Hepatic stellate cell (primary cell): ENCODE measurements at places on chromosomes 5 and 9.

- DNase-seq = no peak
These were observed 44.2 kb downstream of the ROPN1L start for GRCh38 chr5:10485897-10486296.

- DNase-seq = no peak
These were observed 4.6 kb upstream of the TERT start for GRCh38 chr5:1299511-1299850.

GRCh38 chr9:136380381-136380780 lies 6.9 kb upstream of the CARD9 start:
- DNase-seq = no peak

GRCh38 chr5:1009359-1010180 lies 968 bp downstream of the NKD2 start:
- DNase-seq = no peak

- DNase-seq = peak; percentile 74
These were observed 47.5 kb downstream of the DAB2IP start for GRCh38 chr9:121698627-121699570.

DNA sequence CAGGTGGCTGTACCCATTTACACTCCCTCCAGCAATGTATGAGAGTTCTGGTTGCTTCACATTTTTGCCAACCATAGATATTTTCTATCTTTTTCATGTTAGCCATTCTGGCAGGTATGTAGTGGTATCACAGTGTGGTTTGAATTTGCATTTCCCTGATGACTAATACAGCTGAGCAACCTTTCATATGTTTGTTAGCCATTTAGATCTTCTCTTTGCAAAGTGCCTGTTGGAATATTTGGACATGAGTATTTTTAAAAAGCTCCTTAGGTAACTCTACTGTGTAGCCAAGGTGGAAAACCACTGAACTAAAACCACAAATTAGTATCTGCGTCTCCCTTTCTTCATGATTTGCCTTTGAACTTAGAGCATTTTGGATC lies 31.9 kb downstream of the IRF1 start:
- DNase-seq = no peak

DNA sequence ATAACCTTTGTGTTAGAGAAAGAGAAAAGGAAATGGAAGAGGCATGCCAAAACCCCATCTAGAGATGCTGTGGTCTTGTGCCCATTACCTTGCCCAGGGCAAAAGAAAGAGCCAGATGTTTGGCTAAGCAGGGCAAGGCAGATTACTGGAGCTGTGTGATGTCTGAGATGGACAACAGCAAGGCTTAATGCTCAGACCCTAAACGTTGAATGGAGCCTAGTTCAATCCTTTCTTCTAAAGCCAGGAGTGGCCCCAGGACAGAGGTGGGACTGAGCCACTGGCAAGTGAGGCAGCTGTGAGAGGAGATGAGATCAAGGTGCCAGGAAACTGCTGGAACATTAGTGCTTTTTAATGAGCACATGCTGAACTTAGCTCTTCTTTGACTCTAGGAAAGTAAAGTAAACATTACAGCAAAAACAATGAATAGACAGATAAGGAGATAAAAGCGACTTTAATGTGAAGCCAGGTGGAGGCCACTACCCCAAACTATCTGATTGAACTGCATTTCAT lies 143.0 kb upstream of the EGFLAM start:
- no peak for DNase-seq

DNA sequence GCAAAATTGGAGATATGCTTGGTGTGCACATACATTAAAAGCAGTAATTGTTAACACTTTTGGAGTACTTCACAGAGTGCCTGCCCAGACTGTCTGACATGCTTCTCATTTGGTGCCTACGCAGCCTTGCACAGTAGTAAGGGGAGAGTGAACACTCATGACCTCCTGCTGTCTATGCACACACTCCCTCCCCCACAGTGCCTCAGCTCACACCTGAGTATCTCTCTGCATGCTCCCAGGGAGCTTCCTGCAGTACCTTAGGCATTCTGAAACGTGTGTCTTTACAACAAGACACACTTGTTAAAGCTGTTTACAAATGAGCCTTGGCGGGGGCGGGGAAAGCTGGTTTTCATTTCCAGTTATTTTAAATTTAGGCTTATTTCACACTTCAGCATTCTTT lies 18.0 kb downstream of the MAP3K1 start:
- no peak for DNase-seq

DNA sequence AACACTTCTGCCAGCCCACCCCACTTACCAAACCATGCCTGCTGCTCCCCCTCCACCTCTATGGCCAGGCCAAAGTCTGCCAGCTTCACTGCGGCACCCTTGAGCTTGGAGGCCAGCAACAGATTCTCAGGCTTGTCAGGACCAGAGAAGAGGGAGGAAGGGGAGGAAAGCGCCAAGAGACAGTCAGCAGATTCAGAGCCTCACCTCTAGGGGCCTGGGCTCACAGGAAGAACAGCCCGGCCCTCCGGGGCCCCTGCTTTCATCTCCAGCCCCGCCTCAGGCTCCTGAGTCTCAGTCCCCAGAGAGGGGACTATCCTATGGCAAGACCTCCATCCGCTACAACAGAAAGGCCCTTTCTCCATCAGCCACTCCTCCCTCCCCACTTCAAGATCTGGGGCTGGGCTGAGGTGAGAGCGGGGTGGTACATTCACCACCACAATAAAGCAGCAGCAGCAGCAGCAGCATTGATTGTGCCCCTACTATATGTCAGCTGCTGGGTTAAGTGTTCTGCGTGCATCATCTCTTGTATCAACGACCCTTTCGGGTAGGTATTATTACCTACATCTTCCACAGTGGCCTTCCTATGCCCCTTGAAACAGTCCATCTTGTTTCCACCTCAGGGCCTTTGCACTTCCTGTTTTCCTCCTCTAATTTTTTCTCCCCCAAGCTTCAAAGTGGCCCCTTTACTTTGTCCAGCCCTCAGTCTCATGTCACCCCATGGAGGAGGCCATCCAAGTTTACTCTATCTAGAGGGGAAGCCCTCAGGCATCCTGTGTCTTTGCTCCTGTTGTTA lies 36.0 kb downstream of the CAMK2A start:
- no peak for DNase-seq

DNA sequence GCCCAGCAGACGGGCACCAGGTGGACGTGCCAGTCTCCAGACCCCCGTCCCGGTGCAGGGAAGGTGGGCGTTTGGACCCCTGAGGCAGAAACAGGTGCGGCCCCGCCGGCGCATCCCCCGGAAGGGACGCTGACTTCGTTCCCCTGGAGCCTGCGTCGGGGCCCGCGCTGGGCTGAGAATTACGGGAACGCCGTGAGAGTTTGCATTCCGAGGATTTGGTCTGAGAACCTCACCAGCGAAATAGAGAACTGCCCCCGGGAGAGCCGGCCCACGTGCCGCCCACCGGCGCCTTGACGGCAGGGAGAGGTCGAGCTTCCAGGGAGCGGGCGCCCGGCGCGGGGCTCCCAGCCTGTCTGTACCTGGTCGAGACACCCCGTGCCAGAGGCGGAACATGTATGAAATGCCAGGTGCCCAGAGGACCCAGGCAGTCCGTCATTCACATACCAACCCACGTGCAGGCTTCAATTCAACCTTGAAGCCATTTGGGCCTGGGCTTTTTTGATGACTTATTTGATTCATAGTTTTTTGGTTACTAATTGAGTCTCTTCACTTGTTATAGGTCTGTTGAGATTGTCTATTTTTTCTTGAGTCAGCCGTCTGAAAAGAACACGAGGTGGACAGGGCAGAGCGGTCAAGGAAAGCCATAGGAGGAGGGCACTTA lies 877 bp upstream of the CAMSAP1 start:
- DNase-seq = no peak

DNA sequence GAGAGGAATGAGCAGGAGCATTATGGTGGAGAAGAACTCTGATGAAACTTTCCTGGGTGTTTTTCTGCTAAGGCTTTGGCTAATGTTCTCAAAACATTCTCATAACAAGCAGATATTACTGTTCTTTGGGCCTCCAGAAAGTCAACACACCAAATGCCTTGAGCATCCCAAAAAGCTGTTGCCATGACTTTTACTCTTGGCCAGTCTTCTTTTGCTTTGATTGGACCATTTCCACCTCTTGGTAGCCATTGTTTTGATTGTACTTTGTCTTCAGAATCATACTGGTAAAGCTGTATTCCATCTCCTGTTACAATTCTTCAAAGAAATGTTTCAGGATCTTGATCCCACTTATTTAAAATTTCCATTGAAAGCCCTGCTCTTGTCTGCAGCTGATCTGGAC lies 139.6 kb downstream of the MAN2A1 start:
- no peak for DNase-seq

DNA sequence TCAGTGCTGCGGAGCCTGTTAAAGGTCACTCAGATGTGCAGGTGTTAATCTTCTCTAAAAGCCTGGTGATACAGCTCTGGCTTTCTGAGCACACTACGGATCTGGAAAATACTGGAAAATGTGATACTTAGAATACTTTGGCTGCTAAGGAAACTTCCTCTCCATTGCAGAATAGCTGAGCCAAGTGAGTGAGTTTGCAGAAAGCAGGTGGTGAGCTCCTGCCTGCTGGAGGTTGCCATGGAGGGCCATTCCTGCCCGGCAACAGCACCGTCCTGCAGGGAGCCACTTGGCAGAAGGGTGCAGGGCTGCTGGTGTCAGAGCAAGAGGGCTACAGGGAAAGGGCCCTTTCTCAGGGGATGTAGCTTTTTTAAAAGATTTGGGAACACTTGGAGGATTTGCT lies 40.7 kb downstream of the SECISBP2 start:
- DNase-seq = no peak

DNA sequence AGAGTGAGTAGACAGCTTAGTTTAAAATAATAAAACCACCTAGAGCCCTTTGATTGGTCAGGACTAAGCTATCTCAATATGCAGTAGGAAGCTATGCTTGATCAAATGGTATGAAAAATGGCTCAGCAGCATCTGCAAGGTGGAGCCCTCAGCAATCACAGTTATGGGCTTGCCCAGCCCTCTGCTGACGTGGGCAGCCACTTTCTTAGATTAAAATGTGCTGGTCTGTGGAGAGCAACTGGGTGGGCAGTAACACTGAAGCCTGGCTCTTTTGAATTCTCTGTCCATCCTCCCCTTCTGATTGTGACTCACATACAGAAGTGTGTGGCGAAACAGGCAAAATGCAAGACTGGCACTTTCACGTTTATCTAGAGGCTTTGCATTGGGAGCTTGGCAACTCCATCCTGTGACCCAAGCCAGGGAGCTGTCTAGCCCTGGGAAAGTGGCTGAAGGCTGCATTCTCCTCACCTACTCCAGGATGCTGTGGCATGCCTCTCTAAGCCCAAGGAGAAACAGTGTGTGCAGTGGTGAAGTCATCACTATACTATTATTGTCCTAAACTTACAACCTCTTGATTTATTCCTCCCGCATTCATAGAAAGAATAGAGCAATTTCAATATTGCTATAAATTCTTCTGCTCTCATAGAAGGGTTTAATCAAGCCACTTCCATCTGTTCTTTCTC lies 61.1 kb downstream of the MED10 start:
- no peak for DNase-seq

DNA sequence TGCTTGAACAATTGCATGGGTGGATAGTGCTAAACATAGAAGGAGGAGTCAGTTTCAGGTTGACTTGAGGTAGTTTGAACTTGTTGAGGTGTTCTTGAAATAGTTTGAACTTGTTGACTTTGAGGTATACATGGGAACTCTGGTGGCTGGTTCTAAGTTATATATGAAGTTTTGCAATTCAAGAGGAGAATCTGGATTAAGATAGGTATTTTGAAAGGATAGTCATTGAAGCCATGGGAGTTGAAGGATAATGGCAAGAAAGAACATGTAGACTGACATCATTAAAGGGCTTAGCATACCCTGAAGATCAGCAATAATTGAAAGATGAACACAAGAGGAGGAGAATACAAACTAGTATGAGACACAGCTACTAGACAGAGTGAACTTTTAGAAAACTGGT lies 181.9 kb upstream of the MRPS30 start:
- DNase-seq = no peak

DNA sequence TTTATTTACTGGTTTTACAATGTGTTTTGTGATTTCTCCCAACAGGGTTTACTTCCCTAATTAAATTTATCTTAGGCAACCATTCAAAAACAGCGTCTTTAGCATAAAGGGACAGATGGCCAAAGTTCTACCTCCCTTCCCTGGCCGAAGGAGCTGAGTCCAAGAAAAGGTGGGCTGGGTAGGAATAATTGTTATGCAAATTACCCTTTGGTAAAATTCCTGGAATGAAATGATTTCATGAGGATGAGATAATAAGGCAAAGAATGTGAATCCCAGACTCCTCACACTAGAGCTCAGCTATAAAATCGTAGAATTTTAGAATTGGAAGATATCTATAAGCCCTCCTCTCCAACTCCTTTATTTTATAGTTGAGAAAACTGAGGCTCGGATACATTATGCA lies 119.6 kb downstream of the SGCD start:
- no peak for DNase-seq

GRCh38 chr5:132410451-132411303 lies 41.2 kb downstream of the SLC22A5 start:
- DNase-seq = peak; percentile 68

GRCh38 chr9:116937361-116937760 lies 250.3 kb downstream of the TRIM32 start:
- DNase-seq = peak; percentile 16

- no peak for DNase-seq
These were observed 15.9 kb downstream of the ANXA1 start for GRCh38 chr9:73167614-73168013.

DNA sequence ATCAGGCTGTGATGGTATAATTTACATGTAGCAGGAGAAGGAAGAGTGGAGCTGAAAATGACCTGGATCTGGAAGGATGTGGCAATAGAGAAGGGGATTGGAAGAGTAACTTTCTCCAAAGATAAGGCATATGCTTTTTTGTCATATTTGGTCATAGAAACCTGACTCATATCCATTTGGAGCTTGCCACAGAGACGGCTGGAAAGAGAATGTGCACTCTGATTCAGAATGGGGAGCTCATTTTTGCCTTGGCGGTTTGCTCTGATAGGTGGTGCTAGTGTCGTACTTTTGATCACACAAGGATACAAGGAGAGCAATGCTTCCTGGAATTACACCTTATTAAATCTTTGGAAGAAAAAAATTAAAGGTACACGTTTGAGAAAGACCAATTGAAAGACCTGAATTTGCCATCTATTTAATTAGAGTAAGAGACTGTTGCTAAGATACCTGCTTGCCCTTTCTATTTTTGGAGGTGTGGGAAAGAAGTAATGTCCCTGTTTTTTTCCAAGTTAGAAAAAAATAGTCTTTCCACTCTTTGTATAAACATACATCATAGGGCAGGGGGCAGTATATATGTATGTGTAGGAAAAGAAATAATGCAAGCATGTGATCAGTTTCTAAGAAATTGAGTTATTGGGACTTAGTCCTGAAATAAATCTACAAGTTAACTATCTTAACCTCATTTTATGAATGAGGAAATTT lies 5.4 kb downstream of the LSM11 start:
- DNase-seq = peak; percentile 88

DNA sequence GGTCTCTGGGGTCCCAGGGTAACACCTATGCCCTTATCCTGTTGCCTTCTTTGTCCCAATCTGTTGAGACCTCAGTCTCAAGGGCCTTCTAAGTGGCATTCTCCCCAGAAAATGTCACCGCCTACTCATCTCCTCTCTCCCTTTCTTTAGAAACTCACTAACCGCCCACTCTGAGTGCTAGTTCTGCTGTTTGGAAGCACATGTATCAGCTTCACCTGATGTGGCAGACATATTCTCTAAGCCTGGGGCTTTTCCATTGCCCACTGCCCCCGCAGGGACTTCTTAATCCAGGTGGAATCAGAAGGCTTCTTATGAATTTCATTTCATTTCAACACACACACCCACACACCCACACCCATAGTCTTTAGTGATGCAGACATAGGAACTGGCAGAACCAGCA lies 165.1 kb downstream of the ASTN2 start:
- no peak for DNase-seq

- peak; percentile 37 for DNase-seq
These were observed 105.3 kb downstream of the PAX5 start for GRCh38 chr9:36928670-36929349.
